Adipocyte (in vitro differentiated cells): ENCODE measurements at places on chromosomes 12 and 14.
A peak's percentile ranks its signal among the peaks of the same experiment; 100 is the strongest.

DNA sequence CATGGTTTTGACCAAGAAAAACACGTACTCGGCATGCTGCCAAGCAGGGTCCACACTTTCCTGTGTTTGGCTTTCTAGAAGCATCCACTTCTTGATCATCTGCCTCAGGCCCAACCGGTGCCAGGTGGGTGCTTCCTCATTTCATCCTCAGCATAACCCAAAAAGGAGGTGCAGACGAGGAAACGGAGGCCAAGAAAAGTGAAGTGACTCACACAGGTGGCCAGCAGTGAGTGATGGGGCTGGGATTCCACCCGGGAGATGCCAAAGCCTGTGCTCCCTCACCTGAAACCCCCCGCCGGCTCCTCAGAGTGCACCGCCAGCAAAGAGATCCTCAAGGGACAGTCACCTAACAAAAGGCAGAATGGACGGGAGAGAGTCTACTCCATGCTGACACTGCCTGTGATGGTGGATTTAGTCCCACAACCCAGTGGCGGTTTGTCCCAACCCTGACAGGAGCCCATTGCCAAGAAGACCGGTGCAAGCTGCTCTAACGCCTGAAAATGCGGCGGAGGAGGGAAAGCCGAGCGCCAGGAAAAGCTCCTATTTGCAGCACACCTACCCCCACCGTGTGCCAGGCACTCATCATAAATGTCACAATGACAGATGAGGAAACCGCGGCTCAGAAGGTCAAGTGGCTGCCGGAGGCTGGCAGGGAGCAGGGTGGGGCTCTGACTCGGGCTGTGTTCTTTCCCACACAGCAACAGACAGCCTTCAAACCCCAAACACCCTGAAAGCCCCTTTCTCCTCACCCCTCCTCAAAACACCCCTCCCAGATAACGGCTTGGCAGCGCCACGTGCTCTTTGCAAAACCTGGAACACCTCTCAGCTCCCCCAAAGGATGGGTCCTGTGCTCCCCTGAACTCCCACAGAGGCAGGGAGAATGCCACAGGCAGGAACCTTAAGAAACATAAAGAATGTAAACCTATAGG lies 18.8 kb downstream of the BCL11B start:
- DNase-seq: no peak

DNA sequence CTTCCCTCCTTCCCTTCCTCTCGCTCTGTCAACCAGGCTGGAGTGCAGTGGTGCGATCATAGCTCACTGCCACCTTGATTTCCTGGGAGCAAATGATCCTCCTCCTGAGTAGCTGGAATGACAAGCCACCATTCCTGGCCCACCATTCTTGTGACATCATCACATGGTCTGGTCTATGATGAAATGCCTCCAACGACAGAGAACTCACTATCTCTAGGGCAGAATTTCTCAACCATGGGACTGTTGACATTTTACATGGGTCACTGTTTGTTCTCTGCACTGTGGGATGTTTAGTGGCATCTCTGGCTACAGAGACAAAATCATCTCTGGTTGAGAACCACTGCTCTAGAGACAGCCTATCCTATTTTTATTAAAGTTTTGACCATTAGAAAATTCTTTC lies 9.7 kb downstream of the VRK1 start:
- no peak for DNase-seq

- peak; percentile 45 for DNase-seq
These were observed 12.4 kb downstream of the GCN1 start for GRCh38 chr12:120181991-120182631.

- no peak for DNase-seq
These were observed 120.0 kb downstream of the CPNE8 start for GRCh38 chr12:38785381-38785780.
